ENCODE measurements at places on chromosomes 2 and 18. TPM values are rescaled to one million over a fixed set of nuclear protein-coding genes. Genes with fewer than 3 reads are reported as not detected.

DNA sequence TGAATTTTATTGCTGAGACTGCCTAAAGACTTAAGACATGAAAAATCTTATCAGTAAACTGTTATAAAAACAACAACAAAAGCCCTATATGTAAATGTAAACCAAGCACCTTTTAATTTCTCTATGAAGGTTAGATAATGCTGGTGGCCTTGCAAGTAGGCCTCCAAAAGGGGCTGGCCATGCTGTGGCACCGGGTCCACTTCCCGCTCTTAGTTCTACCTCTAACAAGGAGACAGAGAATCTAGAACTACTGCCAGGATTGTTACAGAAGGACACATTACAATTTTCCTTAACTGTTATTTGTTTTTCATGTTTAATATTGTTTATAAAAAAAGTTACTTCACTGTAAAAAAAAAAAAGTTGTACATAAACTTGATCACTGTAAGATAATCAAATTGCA, 49.0 kb downstream of the UGP2 start:
- no peak overlapping the region for H3K4me3 ChIP-seq
- no peak for DNase-seq
- no peak overlapping the region for H3K27ac ChIP-seq

Gene TAF4B
- 6.8 TPM for polyA plus RNA-seq

- DNase-seq = no peak
- H3K27ac ChIP-seq = no peak overlapping the region
Measured at GRCh38 chr2:86500325-86501083, 59.3 kb downstream of the KDM3A start.

Gene FAM124B
- 1.4 TPM for polyA plus RNA-seq

GRCh38 chr2:227817850-227818674, 4.4 kb downstream of the CCL20 start:
- H3K36me3 ChIP-seq = no peaks in the 10 kb centered on the region
- H3K27ac ChIP-seq = no peak overlapping the region

Gene ALMS1
- polyA plus RNA-seq = 8.4 TPM

Gene ITM2C
- 79.4 TPM for polyA plus RNA-seq

DNA sequence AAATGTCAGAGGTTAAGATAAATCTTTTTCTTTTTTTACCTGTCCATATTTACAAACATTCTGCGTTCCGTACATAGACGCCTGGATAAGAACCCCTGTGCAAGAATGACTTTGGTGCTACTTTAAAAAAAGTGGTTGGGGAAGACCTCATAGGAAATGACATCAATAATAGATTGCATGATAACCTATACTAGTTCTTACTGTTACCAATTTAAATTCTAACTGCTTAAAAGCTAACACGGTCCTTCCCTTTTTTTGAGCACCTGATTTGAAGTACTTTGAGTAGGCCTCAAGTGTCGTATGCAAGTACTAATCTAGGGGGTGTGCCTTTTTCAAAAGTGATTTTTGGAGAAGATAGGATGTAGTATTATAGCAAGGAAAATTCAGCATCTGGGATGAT, 2.1 kb downstream of the SLC39A10 start:
- H3K36me3 ChIP-seq = no peaks in the 10 kb centered on the region
- DNase-seq = no peak
- peak overlapping the region; percentile 50 for H3K4me3 ChIP-seq
- H3K27me3 ChIP-seq = no peaks in the 10 kb centered on the region
- H3K27ac ChIP-seq = peak overlapping the region; percentile 18

DNA sequence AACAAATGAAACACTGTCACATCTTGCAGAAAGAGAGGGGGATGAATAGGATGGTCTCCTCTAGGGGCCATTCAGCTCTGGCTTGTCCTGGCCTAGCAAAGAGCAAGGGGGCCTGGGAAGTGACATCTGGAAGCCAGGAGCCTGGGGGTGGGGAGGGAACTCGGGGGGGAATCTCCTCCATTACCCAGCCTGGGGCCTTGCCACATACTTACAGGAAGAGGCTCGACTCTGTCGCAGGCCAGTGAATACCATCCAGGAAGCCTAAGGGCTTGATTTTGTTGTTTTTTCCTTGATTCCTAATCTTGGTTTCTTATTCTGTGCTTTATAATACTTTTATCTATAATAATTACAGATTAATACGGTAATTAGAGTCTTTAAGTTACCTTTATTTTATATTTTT, 797.5 kb upstream of the ID2 start:
- H3K4me1 ChIP-seq = no peaks in the 10 kb centered on the region
- no peak for DNase-seq
- no peaks in the 10 kb centered on the region for H3K27me3 ChIP-seq
- no peak overlapping the region for H3K27ac ChIP-seq
- no peak overlapping the region for H3K4me3 ChIP-seq
- no peaks in the 10 kb centered on the region for H3K36me3 ChIP-seq

- H3K4me3 ChIP-seq = no peak overlapping the region
- no peaks in the 10 kb centered on the region for H3K36me3 ChIP-seq
- no peak for DNase-seq
- no peaks in the 10 kb centered on the region for H3K27me3 ChIP-seq
Measured at GRCh38 chr2:40439473-40439872, 12.4 kb downstream of the SLC8A1 start.

Gene RETREG2
- 56.0 TPM for polyA plus RNA-seq

DNA sequence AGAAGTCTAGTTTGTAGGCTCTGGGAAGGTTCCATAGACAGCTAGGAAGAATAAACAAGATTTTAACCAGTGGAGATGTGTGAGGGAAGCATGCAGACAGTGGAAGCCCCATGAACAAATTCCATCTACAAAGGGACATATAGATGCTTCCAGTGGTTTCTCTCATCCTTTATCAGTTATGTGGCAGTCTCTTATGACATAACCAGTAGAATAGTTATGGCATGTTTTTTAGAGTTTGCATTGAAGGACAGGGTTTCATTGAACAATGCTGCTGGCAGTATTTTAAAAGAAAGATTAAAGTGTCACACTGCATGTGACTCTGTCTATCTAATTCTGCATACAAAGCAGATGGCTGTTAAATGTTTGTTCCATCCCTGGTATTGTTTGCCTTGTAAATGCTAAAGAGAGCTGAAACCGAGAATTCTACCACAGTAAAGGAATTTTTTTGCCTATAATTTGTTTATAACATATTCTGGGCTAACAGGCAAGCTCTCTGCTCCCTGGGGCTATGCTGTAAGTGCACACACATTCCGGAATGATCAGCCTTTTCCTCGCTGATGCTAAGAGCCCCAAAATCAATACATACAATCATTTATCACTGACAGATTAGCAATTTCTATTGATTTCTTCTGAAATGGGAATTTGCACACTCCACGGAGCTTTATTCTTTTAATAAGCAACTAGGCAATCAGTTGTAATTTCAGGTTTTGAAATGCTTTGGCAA, 76.8 kb upstream of the PELI1 start:
- H3K27me3 ChIP-seq = no peaks in the 10 kb centered on the region
- no peak for DNase-seq
- no peaks in the 10 kb centered on the region for H3K4me1 ChIP-seq
- H3K27ac ChIP-seq = no peak overlapping the region
- no peaks in the 10 kb centered on the region for H3K36me3 ChIP-seq
- no peak overlapping the region for H3K4me3 ChIP-seq

GRCh38 chr2:64143169-64144056, 807 bp downstream of the PELI1 start:
- peak; percentile 76 for DNase-seq
- H3K27me3 ChIP-seq = no peaks in the 10 kb centered on the region
- H3K4me1 ChIP-seq = peaks cover 22% of the 10 kb centered on the region
- peak overlapping the region; percentile 73 for H3K4me3 ChIP-seq
- H3K27ac ChIP-seq = peak overlapping the region; percentile 89
- no peaks in the 10 kb centered on the region for H3K36me3 ChIP-seq

Gene EGR4
- 0.14 TPM for polyA plus RNA-seq

DNA sequence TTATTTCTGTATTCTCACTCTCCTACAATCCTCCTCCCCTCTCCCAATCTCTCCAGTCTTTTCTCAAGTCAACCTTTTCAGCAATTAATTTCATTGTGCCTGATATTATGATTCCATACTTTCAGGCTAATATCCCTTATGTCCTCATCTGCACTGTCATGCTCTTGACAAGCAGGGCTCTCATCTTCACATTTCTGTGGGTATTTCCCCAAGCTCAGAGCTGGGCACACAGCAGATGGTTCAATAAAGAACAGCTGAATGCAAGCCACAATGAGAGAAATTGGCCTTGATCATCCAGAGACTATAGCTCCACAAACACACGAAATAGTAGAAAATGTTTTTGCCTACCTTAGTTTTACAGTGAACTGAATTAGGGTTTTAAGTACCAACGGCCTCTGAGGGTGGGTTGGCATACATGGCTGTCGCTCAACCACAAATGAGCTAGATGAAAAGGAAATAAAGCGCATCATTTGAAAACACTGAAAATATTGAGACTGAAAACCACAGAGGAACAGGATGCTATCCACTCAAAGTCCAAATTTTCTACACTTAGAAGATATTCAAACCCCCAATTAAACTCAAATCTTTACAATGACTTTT, 47.5 kb upstream of the STAT1 start:
- DNase-seq = no peak
- no peak overlapping the region for H3K27ac ChIP-seq
- H3K27me3 ChIP-seq = no peaks in the 10 kb centered on the region
- no peaks in the 10 kb centered on the region for H3K36me3 ChIP-seq
- H3K4me1 ChIP-seq = peaks cover 20% of the 10 kb centered on the region
- no peak overlapping the region for H3K4me3 ChIP-seq

Gene CAPN13
- polyA plus RNA-seq = 0.25 TPM

DNA sequence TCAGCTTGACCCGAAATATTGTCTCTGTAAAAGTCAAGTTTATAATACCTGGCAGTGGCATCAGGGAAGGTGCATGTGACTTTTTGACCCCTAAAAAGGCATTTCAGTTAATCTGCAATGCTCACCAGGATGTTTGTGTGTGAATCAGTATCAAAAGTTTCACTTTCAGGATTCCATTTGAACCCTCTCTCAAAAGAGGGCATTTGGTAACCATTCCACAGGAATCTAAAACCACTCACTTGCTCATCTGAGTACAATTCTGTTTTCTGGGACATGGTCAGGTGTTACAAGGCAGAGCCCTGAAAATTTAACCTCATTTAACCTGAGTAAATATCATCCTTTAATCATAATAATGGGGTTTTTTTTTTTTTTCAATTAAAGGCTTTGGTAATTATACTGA, 77.9 kb upstream of the KLF7 start:
- no peaks in the 10 kb centered on the region for H3K36me3 ChIP-seq
- no peak overlapping the region for H3K4me3 ChIP-seq
- H3K27ac ChIP-seq = no peak overlapping the region

GRCh38 chr2:137842430-137842829, 121.8 kb upstream of the HNMT start:
- DNase-seq = no peak
- H3K27me3 ChIP-seq = no peaks in the 10 kb centered on the region
- H3K4me3 ChIP-seq = no peak overlapping the region
- no peak overlapping the region for H3K27ac ChIP-seq

Gene CIB4
- not detected for polyA plus RNA-seq

- no peak overlapping the region for H3K4me3 ChIP-seq
- DNase-seq = peak; percentile 23
- H3K27me3 ChIP-seq = peaks cover 41% of the 10 kb centered on the region
- peak overlapping the region; percentile 79 for H3K27ac ChIP-seq
- no peaks in the 10 kb centered on the region for H3K4me1 ChIP-seq
Measured at GRCh38 chr2:38037757-38038621, 38.0 kb downstream of the CYP1B1 start.

Gene STPG4
- polyA plus RNA-seq = 0.05 TPM

Gene PSMD1
- 40.4 TPM for polyA plus RNA-seq

- H3K27me3 ChIP-seq = no peaks in the 10 kb centered on the region
- H3K4me1 ChIP-seq = no peaks in the 10 kb centered on the region
- no peak overlapping the region for H3K4me3 ChIP-seq
- H3K27ac ChIP-seq = no peak overlapping the region
Measured at GRCh38 chr2:218446547-218446946, 27.6 kb downstream of the VIL1 start.

DNA sequence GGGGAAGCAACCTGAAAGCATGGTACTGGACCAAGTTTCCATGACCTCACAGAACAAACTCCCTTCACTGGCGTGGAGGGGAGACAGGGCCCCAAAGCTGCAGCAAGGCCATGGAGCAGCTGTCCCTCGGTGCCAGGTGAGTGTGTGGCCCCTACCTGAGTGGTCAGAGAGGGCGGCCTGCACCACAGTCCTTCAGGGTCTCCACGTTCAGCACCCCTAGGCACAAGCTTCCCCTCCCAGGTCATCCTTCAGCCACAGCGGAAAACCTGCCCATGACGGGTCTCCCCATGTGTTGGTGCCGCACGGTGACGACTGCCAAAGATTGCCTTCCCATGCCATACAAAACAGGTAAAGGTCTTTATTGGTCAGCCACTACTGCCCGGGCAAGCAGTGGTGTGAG, 201.6 kb downstream of the MGAT5 start:
- no peak overlapping the region for H3K4me3 ChIP-seq
- H3K4me1 ChIP-seq = no peaks in the 10 kb centered on the region
- DNase-seq = no peak
- H3K36me3 ChIP-seq = peaks cover 6% of the 10 kb centered on the region
- H3K27ac ChIP-seq = peak overlapping the region; percentile 1
- H3K27me3 ChIP-seq = no peaks in the 10 kb centered on the region

DNA sequence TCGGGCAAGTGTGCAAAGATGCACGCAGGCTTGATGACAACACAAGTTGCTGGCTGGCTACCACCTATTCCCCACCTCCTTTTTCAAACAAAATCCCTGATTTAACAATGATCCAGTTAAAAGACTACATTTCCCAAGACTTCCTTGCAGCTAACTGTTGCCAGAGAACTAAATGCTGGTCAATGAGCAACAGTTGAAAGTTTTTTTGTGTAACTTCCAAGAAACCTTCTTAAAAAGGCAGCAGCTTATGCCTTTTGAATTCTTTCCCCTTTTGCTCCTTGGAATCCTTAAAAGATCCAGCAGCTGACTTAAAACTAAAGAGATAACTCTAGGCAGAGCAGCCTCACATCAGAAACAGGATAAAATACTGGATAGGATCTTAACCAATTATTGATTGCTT, 38.5 kb downstream of the NPHP1 start:
- H3K36me3 ChIP-seq = no peaks in the 10 kb centered on the region
- no peak overlapping the region for H3K4me3 ChIP-seq
- H3K27me3 ChIP-seq = no peaks in the 10 kb centered on the region
- DNase-seq = no peak
- no peak overlapping the region for H3K27ac ChIP-seq

Gene SERPINB2
- 11.3 TPM for polyA plus RNA-seq

DNA sequence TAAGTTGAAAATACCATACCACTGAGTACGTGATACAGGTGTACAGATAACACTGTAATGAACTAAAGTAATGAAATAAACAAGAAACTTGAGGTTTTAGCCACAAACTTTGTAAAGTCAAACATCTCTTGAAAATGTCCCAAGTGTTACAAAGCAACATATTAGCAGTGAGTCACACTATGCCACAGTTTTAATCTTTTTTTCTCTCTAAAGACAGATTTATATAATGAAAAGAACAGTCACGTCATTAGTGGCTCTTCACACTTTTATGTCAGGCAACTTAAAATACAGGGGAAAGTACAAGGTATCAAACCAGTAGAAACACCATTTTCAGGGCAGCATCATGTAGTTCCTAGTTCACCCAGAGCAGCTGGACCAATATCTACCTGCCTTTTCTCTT, 42.1 kb downstream of the RAPH1 start:
- no peak for DNase-seq
- no peak overlapping the region for H3K27ac ChIP-seq
- no peak overlapping the region for H3K4me3 ChIP-seq
- no peaks in the 10 kb centered on the region for H3K4me1 ChIP-seq
- no peaks in the 10 kb centered on the region for H3K27me3 ChIP-seq
